ENCODE measurements at places on chromosomes 3 and 15.

- DNase-seq: no peak
Measured at GRCh38 chr3:106880206-106880605, 497.0 kb upstream of the CCDC54 start.

GRCh38 chr15:95288626-95289025 lies 1041.9 kb upstream of the NR2F2 start:
- DNase-seq: no peak

GRCh38 chr3:20682573-20682972 lies 496.6 kb upstream of the SGO1 start:
- no peak for DNase-seq

DNA sequence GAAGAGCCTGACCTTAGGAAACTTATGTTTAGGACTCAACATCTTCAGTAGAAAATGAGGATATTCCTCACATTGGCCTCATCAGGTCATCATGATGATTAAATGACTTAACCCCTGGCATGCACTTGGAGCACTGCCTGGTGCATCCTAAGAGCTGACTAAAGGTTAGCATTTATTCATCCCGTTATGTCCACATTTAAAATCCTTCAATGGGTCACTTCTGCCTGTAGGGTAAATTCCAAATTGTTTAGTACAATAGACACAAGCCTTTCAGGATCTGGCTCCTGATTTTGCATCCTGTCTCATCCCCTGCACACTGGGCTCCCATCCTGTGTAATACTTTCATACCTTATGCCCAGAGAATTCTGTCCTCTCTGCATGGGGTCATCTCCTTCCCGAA lies 195.2 kb upstream of the MCTP2 start:
- DNase-seq: no peak

DNA sequence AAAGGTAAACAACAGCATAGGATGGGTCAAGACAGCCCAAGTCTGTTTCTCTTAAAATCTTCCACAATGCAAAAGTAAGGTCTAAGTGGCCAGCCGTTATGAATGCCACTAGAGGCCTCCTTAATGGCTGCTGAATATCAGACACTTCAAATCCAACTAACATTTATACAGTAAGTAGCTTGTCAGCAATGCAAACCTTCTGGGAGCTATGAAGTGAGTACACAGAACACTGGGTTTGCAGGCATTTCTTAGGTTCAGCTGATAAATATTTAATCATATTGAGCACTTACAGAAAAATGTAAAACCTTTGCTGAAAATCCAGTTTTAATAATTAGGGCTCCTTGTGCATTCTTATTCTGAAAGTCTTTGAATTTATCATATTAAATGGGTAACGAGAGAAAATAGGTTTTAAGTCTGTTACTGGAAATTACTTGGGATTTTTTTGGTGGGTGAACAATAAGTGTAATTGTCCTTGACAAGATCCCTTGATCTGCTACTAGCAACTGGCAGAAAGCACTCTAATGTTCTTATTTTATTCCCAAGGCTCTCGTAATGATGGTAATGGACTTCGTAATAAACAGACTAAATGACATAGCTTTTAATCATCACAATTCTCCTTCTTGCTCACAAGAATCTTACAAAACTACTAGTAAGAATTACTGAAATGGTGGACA lies 141.7 kb upstream of the GPR149 start:
- no peak for DNase-seq

GRCh38 chr3:11084098-11084497 lies 70.2 kb upstream of the HRH1 start:
- DNase-seq: no peak

- no peak for DNase-seq
Measured at GRCh38 chr15:92425578-92426225, 32.0 kb downstream of the ST8SIA2 start.
